ENCODE measurements at places on chromosomes 1 and 21.

DNA sequence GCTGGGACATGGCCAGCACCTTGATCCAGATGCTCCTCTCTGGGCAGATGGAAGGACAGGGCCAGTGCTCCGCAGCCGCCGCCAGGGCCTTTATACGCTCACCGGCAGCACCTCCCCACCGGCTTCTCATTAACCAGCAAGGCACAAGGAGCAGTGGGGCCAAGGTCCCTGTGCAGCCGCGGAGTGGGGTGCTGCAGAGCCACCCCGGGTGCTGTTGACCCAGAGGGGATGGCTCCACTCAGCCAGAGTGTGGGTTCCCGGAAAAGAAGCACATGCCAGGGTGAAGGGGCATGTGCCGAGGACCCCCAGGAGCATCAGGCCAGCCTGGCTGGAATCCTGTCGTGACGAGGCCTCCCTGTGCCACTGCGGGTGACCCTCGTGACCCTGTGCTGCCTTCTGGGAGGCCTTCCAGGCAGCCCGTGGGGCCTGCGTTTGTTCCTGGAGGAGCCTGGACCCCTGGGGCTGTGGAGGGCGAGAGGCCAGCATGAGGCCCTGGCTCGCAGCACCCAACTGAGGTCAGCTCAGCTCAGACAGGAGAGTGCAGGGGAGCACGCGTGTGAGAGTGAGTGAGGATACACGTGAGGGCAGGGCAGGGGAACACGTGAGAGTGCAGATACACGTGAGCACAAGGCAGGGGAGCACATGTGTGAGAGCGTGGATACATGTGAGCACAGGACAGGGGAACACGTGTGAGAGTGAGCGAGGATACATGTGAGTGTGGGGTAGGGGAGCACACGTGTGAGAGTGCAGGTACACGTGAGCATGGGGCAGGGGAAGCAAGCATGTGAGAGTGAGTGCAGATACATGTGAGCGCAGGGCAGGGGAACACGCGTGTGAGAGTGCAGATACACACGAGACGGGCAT, at the start of gene FTCD:
Gene FTCD (minus strand): TSS at position 66 of the 864 bp plus-strand sequence. CDS start 56 bp downstream, at position 10.
- DNase-seq = no peak

GRCh38 chr1:111541721-111542120, 38.3 kb upstream of the ADORA3 start:
- no peak for DNase-seq

DNA sequence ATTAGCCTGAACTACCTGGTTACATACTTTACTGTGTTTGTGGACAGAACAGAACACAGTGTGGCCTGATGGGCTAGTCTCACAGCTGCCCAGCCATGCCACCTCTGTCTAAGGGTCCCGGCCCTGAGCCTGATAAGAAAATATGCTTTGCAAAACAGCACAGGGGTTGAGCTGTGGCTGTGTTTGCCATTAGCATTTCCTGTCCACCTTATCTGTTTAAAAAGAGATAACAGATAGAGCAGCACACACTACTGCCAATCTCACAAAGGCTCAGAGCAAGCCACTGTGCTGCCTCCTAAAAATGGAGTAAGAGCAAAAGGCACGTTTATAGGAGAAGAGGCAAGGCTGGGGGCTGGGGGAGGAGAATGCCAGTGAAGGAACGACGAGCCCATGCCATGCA, 95.0 kb downstream of the SUSD4 start:
- DNase-seq = no peak

GRCh38 chr1:32703479-32704291, 1.1 kb upstream of the SYNC start:
- DNase-seq = no peak

DNA sequence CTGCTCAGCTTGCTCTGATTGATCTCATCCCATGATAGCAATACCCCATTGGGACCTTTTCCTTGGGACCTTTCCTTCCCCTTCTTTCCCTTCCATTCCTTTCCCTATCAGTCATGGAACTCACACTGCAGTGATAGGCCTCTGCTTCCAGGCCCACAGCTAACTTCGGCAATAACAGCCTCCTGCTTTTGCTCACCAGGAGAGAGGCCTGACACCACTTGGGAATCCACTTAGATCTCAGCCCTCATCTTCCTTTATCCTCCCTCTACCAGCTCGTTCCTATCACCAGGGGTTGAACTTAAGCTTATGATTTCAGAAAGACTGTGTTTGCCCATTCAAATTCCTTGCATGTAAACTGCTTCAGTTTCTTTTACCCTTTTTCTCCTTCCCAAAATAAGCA, 11.0 kb upstream of the TIPRL start:
- DNase-seq = no peak

DNA sequence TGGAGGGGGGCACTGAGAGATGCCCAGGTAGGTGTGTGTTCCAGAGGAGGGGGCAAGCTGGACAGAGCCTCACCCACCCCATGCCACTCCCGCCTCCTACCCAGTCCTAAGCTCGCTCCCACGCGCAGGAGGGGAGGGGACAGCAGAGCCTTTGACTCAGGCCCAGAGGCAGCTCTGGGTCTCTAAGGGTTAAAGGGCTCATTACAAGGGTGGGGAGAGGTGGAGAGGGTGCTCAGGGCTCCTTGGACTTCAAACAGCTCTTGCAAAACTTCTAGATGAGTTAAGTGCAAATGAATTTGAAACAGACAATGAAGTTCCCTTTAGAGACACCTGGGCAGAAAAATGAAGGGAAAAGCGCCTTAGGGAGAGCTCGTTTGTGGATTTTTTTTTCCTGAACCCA, 104.2 kb upstream of the CASZ1 start:
- DNase-seq = peak; percentile 28

DNA sequence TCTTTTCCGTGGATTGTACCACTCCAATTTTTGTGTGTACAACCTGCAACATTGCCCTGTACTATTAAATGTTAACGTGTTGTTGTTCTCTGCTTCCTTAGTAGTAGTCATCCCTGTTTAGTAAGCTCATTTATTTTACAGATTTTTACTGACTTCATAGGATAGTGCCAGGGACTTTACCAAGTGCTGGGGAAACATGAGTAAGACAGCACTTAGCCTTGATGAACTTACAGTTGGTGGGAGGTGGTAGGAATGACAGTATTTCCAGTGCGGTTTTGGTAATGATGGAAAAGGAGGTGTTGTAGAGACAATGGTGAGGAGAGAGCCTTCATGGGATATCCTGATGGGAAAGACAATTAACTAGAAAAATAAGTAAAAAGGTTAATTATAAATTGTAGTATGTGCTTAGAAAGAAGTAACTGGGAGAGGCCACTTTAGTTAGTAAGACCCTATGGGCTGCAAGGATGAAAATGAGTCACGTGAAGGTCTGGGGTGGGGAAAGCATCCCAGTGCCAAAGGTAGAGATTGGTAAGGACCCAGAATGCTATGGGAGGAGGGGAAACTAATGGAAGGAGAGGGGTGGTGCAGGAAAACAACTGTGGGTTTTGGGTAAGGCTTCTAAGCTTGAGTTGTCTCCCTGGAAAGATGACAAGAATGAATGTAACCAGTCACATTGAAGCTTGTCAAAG, 1.7 kb downstream of the RLF start:
- DNase-seq = peak; percentile 96

DNA sequence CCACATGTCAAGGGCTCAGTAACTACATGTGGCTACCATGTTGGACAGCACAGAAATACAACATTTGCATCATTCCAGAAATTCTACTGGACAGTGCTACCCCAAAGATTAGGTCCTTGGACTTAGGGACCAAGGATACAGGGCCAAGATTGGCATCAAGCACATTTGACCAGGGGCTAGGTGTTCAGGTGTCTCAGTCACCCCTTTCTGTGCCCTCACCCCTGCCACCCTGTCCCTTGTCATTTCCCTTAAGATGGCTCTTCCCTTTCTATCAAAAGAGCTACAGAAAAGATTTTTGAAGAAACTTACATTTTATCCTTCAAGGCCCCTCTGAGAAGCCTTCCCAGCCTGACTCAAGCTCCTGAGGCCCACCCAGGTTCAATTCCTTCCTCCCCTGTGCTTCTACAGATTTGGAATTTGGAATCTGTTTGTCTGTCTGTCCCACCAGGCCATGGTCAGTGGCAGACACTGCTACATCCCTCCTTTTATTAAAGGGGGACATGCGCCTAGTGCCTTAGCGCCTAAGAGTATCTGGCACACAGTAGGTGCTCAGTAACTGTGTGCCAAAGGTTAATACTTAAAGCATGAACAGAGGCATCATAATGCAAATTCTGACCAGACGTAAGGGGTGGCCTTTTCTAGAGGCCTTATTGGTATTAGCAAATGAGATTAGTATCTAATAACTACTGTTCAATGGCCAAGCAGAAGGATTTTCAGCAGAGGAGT, 21.4 kb downstream of the CSF1 start:
- DNase-seq = no peak

GRCh38 chr1:163163163-163163562, 39.6 kb downstream of the RGS5 start:
- DNase-seq = peak; percentile 33

DNA sequence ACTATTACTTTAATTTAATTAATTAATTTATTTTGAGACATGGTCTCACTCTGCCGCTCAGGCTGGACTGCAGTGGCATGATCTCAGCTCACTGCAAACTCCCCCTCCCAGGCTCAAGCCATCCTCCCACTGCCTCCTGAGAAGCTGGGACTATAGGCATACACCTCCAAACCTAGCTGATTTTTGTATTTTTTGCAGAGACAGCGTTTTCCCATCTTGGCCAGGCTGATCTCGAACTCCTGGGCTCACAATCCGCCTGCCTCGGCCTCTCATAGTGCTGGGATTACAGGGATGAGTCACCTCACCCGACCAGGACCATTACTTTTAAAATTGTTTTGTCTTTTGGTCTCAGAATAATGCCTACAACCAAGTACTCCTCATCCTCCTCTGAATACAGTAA, 15.6 kb downstream of the YY1AP1 start:
- no peak for DNase-seq

DNA sequence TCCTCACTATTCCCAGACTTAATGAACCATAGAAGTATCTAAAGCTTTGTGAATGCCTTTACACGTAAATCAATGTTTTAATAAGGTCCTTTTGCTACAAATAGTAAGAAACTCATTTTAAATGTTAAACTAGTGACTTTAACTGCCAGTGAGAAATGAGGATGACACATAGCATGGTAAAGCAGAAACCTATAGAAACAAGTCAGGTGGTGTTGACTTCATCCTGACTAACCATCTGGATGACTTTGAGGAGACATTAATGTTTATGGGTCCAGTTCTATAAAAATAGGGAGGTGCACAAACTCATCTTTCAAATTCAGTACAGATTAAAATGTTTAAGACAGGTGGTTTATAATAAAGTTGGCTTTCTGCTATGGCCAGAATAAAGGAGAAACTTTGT, 85.4 kb downstream of the COLGALT2 start:
- DNase-seq = no peak

GRCh38 chr1:9344426-9345200, 51.9 kb downstream of the SPSB1 start:
- DNase-seq = no peak

GRCh38 chr1:95622609-95623008, 388.6 kb downstream of the RWDD3 start:
- DNase-seq = no peak

DNA sequence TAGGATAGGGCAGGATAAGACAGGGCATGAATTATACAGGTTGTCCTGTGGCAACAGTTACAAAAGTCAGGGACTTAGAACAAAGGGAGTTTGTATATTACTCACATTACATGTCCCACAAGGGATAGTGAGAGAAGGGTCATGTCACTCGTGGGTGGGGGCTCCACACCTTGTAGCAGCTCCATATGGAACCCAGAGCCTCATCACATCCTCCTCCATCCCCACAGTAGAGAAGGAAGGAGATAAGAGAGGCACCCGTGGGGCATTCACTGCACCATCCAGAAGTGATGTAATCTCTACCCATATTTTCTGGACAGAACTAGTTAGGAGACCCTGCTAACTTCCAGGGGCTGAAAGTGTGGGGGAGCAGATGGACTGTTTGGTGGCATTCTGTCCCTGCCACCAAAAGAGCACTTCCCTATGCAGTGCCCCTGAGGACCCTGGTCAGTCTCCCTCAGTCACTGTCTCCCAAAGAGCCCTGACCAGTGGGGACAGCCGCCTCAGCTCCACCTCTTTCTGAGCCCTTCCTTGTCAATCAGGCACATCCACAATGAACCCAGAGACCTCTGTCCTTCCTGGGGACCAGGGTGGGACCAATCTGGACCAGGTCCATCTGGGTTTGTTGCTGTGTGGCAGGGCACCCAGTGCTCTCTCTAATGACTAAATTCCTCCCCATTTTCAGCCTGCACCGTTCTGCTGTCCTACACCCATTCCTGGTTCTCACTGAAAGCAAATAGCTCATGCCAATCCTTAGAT, 154.8 kb upstream of the ETV3 start:
- DNase-seq = no peak

GRCh38 chr1:236063919-236064673, 794 bp downstream of the NID1 start:
- DNase-seq = no peak

DNA sequence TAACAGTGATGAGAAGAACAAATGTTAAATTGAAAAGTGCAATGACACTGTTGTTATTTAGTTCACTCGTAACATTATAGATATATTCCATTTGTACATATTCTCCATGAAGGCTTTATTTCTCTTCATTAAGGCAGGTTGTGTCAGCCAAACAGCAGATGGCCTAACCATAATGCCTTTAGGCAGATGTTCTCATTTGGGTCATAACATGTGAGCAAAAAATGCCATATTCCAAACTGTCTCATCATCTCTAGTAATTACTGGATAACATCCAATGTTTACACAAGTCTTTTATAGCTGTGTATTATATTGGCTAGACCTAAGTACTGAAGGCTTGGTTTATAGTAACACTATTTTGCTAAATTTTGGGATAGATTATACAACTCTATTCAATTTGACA, 87.2 kb upstream of the CHODL start:
- peak; percentile 61 for DNase-seq

DNA sequence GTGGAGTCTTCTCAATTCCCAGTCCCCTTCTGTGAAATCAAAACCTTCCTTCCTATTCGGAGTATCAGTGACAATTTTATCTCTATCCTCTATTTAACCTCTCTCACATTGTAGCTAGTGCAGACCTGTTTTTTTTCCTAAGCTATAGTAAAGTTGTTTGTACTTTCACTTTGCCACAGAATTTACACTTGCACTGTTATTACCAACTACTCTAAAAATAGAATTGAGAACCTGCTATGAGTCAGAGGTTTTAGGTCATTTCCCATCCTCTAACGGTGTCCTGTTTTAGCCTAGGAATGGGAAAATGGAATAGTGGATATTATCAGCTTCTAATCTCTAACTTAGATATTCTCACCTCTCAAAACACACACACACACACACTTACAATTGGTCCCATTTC, 862.7 kb downstream of the NCAM2 start:
- DNase-seq = no peak

GRCh38 chr1:213737398-213738035, 250.3 kb upstream of the PROX1 start:
- no peak for DNase-seq

- DNase-seq = no peak
These were observed 31.2 kb downstream of the TSEN15 start for GRCh38 chr1:184082541-184083415.

DNA sequence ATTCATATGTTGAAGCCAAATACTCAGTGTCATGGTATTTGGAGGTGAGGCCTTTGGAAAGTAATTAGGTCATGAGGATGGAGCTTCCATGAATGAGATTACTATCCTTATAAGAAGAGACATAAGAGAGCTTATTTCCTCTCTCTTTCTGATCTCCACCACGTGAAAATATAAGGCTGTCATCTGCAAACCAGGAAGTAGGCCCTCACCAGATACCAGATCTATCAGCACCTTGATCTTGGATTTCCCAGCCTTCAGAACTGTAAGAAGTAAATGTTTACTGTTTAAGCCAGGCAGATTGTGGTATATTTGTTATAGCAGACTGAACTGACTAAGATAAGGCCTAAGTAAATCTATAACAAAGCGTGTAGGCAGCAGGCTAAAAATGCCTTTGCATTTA, 25.3 kb downstream of the RBM11 start:
- DNase-seq = no peak
